ENCODE measurements at places on chromosomes 1 and 21.

DNA sequence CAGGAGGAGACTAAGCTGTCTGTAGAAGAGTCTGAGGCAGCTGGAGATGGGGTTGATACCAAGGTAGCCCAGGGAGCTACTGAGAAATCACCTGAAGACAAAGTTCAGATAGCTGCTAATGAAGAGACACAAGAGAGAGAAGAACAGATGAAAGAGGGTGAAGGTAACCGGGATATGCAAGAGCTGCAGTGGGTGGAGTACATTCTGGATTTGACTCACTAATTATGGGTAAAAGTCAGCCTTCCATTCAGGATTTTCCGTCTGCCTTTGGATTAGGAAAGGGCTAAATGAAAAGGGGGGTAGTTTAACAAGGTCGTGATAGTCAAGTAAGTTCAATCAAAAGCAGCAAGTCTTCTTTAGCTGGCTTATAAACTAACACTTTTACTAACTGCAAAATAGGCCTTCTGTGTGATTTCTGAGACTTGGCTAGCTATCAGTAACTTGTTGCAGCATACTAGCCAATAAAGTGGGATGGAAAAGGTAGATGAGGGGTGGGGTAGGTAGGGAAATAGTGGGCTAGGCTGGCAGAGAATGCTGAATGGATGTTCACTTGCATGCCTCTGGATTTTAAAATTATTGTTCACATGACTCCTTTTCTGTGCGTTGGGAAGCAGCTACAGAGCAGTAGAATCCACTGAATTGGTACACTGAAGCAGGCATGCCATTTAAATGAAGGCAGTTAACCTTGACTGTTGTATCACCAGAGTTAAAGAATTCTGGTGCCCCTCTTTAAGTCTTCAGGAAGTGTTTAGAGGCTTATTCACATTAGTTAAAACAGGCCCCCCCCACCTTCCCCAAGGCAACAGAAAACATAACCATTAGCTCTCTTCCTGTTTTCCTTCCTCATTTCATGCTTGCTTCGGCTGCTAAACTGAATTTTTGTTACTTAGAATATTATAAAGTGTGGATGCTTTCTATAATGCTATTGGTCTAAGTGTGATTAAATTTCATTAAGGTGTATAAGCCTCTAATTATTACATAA lies 15.4 kb downstream of the CCDC17 start:
- no peaks in the 10 kb centered on the region for H3K27me3 ChIP-seq
- no peak overlapping the region for H3K27ac ChIP-seq
- H3K4me1 ChIP-seq: peaks cover 11% of the 10 kb centered on the region
- no peak for DNase-seq

DNA sequence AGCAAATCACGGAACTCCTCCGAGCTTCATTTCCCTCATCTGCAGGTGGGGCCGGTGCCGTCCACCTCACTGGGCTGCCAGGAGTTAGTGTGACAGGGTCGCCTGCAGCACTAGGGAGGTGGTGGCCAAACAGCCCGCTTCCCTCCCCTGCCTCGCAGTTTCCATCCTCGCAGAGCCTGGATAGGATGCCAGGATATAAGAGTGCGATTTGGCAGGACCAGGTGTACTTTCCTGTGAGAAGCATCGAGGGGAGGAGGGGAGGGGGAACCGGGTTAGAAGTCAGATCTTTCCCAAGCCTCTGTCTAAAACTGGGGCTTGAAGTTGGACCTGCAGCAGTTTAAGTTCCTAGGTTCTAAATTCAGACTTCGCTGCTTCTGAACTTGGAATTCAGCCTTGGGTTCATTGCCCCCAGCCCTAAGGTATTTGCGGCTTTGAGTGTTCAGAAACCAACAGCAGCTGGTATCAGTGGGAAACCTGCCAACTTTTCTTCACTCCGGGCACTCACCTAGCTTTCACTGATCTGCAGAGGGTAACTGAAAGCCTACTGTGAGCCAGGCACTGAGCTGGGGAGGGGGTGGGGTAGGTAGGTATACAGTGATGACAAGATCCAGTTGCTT lies 1.7 kb upstream of the JUN start:
- peak overlapping the region; percentile 80 for H3K4me3 ChIP-seq
- H3K4me1 ChIP-seq: peaks cover 25% of the 10 kb centered on the region
- peaks cover 18% of the 10 kb centered on the region for H3K27me3 ChIP-seq
- H3K27ac ChIP-seq: peak overlapping the region; percentile 95
- DNase-seq: peak; percentile 90
- H3K36me3 ChIP-seq: no peaks in the 10 kb centered on the region

- H3K36me3 ChIP-seq: no peaks in the 10 kb centered on the region
- no peak overlapping the region for H3K4me3 ChIP-seq
- DNase-seq: no peak
- no peaks in the 10 kb centered on the region for H3K4me1 ChIP-seq
- H3K27me3 ChIP-seq: peaks cover 15% of the 10 kb centered on the region
- no peak overlapping the region for H3K27ac ChIP-seq
Measured at GRCh38 chr1:22131062-22131461, 11.8 kb downstream of the WNT4 start.

DNA sequence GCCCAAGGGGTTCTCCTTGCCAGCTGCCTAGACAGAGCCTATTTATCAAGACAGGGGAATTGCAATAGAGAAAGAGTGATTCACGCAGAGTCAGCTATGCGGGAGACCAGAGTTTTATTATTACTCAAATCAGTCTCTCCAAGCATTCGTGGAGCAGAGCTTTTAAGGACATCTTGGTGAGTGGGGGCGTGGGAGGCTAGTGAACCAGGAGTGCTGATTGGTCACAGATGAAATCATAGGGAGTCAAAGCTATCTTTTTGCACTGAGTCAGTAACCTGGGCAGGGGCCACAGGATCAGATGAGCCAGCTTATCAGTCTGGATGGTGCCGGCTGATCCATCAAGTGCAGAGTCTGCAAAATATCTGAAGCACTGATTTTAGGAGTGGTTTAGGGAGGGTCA lies 64.8 kb upstream of the MRPS6 start:
- H3K4me1 ChIP-seq: no peaks in the 10 kb centered on the region
- H3K27ac ChIP-seq: no peak overlapping the region
- no peaks in the 10 kb centered on the region for H3K36me3 ChIP-seq
- no peak overlapping the region for H3K4me3 ChIP-seq
- H3K27me3 ChIP-seq: no peaks in the 10 kb centered on the region

DNA sequence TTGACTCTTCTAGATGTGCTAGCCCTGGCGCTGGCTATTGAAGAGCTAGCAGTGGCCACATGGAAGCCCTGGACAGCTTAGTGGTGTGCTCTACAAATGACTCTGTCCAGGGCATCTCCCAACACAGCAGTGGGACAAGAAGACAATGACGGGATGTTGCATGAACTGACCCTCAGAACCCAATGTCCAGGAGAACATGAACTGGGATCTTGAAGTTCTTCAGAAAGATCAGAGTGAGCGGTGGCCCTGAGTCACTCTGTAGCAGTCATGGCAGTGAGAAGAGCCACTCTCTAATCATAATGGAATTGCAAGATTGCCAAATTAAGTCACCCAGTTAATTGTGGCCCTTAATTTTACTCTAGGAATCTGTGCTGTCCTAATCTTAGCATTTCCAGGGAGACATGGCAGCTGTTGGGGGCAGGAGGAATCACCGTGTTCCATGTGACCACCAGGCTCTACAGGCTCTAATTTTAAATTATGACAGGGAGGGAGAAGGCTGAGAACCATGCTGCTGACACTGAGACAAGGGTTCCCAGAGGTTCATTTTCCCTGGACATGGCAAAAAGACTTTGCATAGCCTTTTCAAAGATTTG lies 10.2 kb upstream of the OBSCN start:
- no peak for DNase-seq
- no peaks in the 10 kb centered on the region for H3K27me3 ChIP-seq
- H3K27ac ChIP-seq: no peak overlapping the region
- no peaks in the 10 kb centered on the region for H3K4me1 ChIP-seq
- H3K4me3 ChIP-seq: no peak overlapping the region

DNA sequence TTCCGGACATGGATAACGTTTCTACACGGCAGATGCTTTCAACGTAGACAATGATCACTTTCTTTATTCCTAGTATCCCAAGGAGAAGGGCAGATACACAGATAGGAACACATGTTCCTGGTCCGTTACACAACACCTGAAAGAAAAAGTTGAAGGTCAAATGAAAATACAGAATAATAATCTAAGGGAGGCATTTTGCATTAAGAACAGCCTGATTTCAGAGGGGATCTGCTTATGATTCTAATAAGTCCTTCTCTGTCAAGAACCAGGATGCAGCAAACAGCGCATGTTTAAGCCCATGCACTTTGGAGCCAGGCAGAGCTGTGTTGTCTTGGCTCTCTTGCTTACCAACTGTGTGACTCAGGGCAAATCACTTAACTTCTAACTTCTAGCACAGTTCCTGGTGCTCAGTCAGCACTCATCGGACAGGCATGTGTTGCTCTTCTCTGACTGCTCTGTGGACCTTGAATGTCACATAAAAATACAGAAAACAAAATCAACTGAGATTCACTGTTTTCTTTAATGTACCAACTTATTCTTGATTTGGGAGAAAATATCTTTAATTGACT lies 56.3 kb upstream of the CNN3 start:
- no peak overlapping the region for H3K4me3 ChIP-seq
- H3K36me3 ChIP-seq: no peaks in the 10 kb centered on the region
- no peak for DNase-seq
- no peaks in the 10 kb centered on the region for H3K27me3 ChIP-seq
